Activated CD4-positive, alpha-beta memory T cell treated with anti-CD3 and anti-CD28 coated beads, Interleukin-2, amount 10 ng/mL, durations not matched to agents 7 days and 5 days (primary cell): ENCODE measurements at places on chromosomes 5 and 9.

GRCh38 chr5:36070687-36071571 lies 4.2 kb upstream of the UGT3A2 start:
- no peak for DNase-seq
- H3K36me3 ChIP-seq, result no peaks in the 10 kb centered on the region
- H3K27me3 ChIP-seq, result peaks cover 31% of the 10 kb centered on the region
- no peak overlapping the region for H3K27ac ChIP-seq
- peak overlapping the region; percentile 72 for H3K4me3 ChIP-seq

DNA sequence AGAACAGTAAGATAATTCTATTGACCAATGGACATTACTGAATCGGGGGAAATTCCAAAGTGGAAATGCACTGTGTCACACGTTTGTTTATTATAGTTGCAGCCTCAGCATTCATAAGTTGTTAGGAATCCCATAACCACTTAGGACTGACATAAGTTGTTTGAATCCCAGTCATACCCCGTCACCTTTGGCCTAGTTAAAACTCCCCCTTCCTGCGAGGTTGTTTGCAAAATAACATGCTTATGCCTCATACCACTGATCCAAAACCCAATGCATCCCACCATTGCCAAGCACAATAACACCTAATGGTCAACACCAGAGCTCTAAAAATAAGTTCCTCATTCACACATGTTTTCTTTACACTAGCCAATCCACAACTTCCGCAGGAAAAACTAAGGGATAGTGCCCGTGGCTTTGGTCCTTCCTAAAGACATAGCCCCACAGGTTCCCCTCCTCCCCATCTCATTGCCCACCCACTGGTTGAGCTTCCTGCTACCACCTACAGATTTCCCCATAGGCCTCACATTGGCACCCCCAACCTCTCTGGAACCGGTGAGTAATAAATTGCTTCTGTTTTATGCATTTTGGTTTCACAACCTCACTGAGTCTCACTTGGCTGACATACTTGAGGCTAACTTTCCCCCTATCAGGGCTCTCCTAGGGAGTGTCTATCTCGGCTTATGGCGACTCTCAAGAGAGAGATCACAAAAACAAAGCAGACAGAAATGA lies 42.3 kb upstream of the MUSK start:
- DNase-seq, result no peak
- no peak overlapping the region for H3K4me3 ChIP-seq
- H3K36me3 ChIP-seq, result no peaks in the 10 kb centered on the region
- H3K4me1 ChIP-seq, result peaks cover 5% of the 10 kb centered on the region
- peaks cover 1% of the 10 kb centered on the region for H3K27me3 ChIP-seq
- no peak overlapping the region for H3K27ac ChIP-seq

DNA sequence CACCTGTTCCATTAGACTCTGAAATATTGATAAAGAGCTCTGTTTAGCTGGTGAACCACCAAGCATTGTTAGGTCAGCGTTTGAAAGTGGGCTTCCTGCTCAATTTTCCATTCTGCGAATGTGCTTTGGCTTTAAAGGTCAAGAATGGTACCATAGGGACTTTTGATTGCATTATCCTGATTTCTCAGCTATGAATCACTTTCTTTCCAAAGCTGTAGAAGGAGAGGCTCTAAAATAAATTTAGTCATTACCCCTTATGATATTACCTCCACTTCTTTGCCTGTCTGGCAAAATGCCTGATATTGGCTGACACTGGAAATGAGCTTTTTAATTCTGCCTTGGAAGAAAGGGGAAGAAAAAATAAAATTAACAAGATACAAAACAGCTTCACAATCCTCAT lies 237.2 kb upstream of the CTNND2 start:
- H3K36me3 ChIP-seq, result no peaks in the 10 kb centered on the region
- no peak overlapping the region for H3K27ac ChIP-seq
- no peaks in the 10 kb centered on the region for H3K4me1 ChIP-seq
- H3K4me3 ChIP-seq, result no peak overlapping the region

DNA sequence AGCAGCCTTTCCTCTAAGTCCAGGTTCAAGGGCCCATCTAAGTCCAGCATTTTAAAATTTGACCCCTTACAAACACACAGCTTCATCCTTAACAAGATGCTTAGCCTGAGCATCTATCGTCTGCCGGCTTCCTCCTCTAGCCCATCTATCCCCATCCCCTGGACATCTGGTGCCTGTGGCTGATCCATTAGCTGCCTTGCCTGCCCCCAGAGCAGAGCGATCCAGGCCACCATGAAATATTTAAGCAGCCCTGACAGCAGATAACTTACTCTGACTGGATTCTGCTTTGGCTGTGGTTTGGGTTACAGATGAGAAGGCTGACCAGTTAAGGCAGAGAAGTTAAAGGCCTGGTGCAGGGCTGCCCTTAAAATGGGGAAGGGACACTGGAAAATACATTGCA lies 30.9 kb upstream of the CPEB4 start:
- no peaks in the 10 kb centered on the region for H3K36me3 ChIP-seq
- no peaks in the 10 kb centered on the region for H3K27me3 ChIP-seq
- peaks cover 10% of the 10 kb centered on the region for H3K4me1 ChIP-seq
- DNase-seq, result no peak

- no peak overlapping the region for H3K27ac ChIP-seq
- DNase-seq, result no peak
- H3K36me3 ChIP-seq, result no peaks in the 10 kb centered on the region
- no peaks in the 10 kb centered on the region for H3K4me1 ChIP-seq
Measured at GRCh38 chr5:78843436-78843835, 141.7 kb downstream of the ARSB start.

DNA sequence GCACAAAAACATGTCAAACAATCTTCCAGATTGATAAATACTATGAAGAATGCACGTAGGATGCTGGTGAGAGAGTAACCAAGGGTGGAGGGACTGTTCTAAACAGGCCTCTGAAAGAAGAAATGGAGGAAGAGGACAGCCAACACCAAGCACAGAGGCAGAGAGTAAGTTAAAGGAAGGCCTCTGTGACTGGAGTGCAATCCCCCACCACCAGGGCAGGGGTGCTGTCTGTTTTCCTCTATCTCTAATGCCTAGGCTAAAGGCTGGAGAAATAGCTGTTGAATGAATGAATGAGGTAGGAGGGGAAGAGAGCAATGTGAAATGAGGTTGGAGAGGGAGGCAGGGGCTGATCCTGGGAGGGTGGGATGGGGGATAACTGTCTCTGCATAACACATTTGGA lies 88.9 kb downstream of the ANKRD55 start:
- no peak overlapping the region for H3K4me3 ChIP-seq
- H3K36me3 ChIP-seq, result peaks cover 11% of the 10 kb centered on the region
- DNase-seq, result no peak
- no peak overlapping the region for H3K27ac ChIP-seq
- peaks cover 2% of the 10 kb centered on the region for H3K27me3 ChIP-seq
- peaks cover 38% of the 10 kb centered on the region for H3K4me1 ChIP-seq

DNA sequence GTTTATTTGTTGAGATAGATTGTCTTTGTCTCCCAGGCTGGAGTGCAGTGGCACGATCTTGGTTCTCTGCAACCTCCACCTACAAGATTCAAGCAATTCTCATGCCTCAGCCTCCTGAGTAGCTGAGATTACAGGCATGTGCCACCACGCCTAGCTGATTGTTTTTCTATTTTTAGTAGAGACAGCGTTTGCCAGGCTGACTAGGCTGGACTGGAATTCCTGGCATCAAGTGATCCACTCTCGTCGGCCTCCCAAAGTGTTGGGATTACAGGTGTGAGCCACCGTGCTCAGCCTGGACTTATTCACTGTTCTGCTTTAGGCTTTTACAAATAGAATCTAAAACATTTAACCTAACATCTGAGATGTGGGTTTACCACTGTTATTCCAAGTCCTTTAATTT lies 91.3 kb downstream of the COMMD10 start:
- no peaks in the 10 kb centered on the region for H3K4me1 ChIP-seq
- no peaks in the 10 kb centered on the region for H3K36me3 ChIP-seq
- H3K4me3 ChIP-seq, result no peak overlapping the region
- H3K27me3 ChIP-seq, result no peaks in the 10 kb centered on the region
- no peak for DNase-seq
- no peak overlapping the region for H3K27ac ChIP-seq

DNA sequence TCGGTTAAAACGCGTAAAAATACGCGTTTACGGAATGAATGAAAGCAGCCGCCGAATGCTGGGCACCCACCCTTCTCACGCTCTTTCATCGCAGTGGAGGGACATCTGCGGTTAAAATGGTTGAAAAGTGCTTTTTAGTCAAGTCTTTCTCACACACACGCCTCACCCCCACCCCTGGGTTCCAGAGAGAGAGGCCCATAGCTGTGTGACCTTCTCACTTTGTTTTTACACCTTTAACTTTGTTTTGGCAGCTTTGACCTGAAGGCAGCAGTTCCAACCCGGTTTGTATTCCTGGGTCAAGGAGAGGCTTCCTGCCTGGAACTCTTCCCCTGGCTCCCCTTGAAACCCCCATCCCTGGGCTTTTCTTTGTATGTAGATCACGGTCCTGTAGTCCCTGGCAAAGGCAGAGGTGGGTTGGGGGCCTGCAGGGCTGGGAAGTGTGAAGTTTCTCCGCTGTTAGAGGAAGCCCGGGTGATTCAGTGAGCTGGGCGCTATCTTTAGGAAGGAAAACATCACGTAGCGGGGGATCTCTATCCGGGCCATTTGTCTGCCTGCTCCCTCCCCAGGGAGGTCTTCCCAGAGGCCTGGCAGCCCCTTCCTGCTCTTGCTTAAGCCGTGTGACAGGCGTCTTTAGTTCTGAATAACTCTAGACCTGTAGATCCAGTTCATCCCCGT lies 29.6 kb downstream of the SPRY4 start:
- peaks cover 6% of the 10 kb centered on the region for H3K27me3 ChIP-seq
- H3K4me3 ChIP-seq, result no peak overlapping the region
- no peaks in the 10 kb centered on the region for H3K4me1 ChIP-seq
- no peak overlapping the region for H3K27ac ChIP-seq
- no peak for DNase-seq

- no peak for DNase-seq
- H3K36me3 ChIP-seq, result peaks cover 7% of the 10 kb centered on the region
- no peaks in the 10 kb centered on the region for H3K27me3 ChIP-seq
Measured at GRCh38 chr5:40584054-40584453, 95.7 kb upstream of the PTGER4 start.

- no peak for DNase-seq
- no peaks in the 10 kb centered on the region for H3K27me3 ChIP-seq
- H3K4me3 ChIP-seq, result no peak overlapping the region
- no peaks in the 10 kb centered on the region for H3K36me3 ChIP-seq
Measured at GRCh38 chr9:73845539-73845938, 651.6 kb upstream of the RORB start.

DNA sequence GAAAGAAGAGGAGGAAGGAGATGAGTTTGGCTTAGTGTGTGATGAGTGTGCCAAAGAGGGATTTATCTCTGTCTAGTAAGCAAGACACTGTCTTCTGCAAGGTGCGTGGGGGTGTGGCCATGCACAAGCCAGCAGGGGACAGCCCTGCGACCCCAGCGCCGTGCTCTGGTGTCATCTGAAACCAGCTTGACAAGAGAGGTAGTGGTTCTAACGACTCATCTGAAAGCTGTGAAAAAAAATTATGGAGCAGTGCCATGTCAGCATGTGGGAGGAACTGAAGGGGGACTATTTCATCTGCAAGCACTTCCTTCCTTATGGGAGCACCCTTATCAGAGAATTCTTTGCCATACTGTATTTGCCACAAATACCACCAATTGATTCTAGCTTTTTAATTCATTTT lies 398.6 kb downstream of the PSAT1 start:
- no peak overlapping the region for H3K27ac ChIP-seq
- H3K4me3 ChIP-seq, result no peak overlapping the region
- no peak for DNase-seq

- no peak overlapping the region for H3K4me3 ChIP-seq
- peak overlapping the region; percentile 21 for H3K27ac ChIP-seq
- DNase-seq, result no peak
- H3K27me3 ChIP-seq, result peaks cover 1% of the 10 kb centered on the region
- H3K36me3 ChIP-seq, result peaks cover 38% of the 10 kb centered on the region
Measured at GRCh38 chr5:172235827-172236736, 42.1 kb downstream of the EFCAB9 start.

GRCh38 chr5:89777758-89778157 lies 631.8 kb downstream of the CETN3 start:
- no peaks in the 10 kb centered on the region for H3K36me3 ChIP-seq
- no peak overlapping the region for H3K4me3 ChIP-seq
- DNase-seq, result no peak
- no peaks in the 10 kb centered on the region for H3K4me1 ChIP-seq
- no peaks in the 10 kb centered on the region for H3K27me3 ChIP-seq
- no peak overlapping the region for H3K27ac ChIP-seq

DNA sequence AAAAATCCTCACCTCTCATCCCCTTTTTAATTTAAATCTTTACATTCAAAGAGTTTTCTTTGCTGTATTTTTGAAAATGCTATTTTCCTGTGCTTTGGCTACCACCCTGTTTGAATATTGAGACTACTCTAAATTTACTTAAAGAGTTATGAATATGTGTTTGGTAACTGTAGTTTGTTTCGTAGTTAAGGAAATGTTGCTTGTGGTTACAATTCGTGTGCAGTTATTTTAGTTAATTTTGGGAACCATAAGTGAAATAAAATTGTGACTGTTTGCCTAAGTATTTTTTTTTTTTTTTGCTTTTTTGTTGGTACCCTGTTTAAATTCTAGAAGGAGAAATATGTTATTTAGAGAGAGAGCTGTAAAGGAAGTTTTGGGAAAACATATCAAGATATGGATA lies 78.7 kb downstream of the XRCC4 start:
- no peaks in the 10 kb centered on the region for H3K27me3 ChIP-seq
- H3K4me3 ChIP-seq, result no peak overlapping the region
- H3K4me1 ChIP-seq, result peaks cover 3% of the 10 kb centered on the region
- no peak for DNase-seq
- no peaks in the 10 kb centered on the region for H3K36me3 ChIP-seq

DNA sequence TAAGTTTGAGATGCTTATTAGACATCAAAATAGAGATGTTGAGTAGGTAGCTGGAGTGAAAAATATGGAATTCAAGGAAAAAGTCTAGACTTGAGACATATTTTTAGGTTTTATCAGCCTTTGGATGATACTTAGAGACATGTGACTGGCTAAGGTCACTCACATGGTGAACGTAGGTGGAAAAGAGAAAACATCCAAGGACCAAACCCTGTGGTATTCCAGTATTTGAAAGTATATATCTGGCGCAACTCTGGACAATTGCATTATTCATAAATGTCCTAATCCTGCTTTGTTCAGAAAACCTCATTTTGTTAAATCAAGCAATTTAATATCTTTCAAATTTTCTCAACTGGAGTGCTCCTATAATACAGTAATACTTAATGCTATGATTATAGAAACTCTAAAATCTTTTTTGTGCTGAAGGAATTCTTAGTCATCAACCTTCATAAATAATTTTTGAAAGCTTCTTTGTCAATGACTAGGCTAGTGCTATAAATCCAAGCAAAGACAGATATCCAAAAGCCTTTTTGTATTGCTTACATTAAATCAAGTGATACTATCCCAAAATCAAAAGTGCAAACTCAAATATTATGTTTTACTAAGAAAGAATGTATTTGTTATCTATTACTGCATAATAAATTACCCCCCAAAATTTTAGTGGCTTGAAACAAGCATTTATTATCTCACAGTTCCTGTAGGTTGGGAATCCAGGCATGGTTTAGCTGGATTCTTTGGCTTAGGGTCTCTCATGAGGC lies 452.0 kb downstream of the ENC1 start:
- H3K36me3 ChIP-seq, result no peaks in the 10 kb centered on the region
- no peak overlapping the region for H3K27ac ChIP-seq
- H3K4me3 ChIP-seq, result no peak overlapping the region

GRCh38 chr5:1367149-1367548 lies 22.2 kb upstream of the CLPTM1L start:
- DNase-seq, result no peak
- H3K4me1 ChIP-seq, result no peaks in the 10 kb centered on the region
- H3K4me3 ChIP-seq, result no peak overlapping the region
- H3K36me3 ChIP-seq, result no peaks in the 10 kb centered on the region

GRCh38 chr5:91114658-91115057 lies 268.5 kb downstream of the ARRDC3 start:
- no peak overlapping the region for H3K27ac ChIP-seq
- H3K27me3 ChIP-seq, result peaks cover 4% of the 10 kb centered on the region
- no peak for DNase-seq
- H3K4me3 ChIP-seq, result no peak overlapping the region
